Activated naive CD8-positive, alpha-beta T cell treated with anti-CD3 and anti-CD28 coated beads, Interleukin-2, amount 50 U/mL, for 24 hours (primary cell): ENCODE measurements at places on chromosomes 16 and 17.

DNA sequence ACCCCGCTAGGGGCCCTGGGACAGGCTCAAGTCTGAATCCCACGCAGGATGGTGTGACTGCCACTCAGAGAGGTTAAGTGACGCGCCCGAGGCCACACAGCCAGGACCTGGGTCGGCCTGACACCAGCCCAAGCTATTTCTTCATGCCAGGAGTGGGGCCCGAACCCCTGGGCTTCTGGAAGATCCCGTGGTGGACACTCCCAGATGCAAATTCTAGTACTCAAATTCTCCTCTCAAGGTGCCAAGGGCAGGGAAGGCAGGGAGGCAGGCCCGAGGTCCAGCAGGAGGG is 5.2 kb downstream of the IL17C start:
- DNase-seq, result no peak

DNA sequence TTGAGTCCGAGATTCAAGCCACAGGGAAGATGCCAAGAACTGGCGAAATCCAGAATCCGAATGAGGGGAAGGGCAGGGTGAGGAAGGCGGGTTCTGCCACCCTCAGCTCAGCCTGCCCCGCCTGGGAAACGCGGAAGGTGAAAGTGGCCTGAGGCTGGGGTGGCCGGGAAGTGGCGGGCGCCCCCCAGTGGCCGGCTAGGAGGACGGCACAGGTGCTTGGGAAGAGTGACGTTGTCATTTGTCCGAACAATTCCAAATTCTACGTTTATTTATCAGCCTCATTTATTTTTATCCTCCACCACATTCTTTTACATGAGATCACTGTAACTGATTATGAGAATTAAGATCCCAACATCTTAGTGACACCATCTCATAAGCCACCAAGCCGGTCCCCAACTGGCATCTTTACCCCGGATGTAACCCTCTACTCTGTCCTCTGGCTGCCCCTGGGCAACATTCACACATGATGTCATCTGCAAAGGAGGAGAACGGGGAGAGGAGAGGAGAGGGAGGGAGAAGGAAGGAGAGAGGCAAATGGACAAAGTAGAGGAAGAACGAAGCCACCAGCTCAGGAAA is 21.3 kb downstream of the SRCIN1 start:
- peak; percentile 76 for DNase-seq

GRCh38 chr16:11417487-11417886 is 72.2 kb downstream of the RMI2 start:
- no peak for DNase-seq

DNA sequence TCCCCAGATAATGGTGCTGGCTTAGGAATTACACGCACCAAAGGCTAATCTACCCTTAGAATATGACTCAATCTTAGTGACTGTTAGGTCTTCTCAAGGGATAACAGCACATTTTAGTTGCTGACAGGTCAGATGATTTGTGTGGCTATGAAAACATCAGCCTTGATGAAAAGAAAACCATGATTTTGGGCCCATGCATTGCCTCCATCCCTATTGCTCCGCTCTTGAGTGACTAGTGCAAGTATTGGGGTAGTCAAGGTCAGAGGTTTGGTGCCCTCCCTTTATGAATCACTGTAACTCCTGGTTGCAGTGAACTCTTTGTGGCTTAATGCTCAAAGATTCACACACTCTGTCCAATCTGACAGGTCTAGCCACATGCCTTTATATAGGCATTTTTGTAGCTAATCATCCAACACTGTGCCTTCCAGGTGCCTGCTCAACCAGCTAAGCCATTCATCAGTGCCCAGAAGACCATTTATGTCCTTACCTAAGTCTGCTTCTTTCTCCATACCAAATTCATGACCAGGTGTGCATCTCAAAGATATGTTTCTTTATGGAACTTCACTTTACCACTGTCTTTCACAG is 251.6 kb downstream of the KCNJ2 start:
- no peak for DNase-seq

- DNase-seq, result no peak
These were observed 22.3 kb upstream of the N4BP1 start for GRCh38 chr16:48632137-48632774.

- no peak for DNase-seq
These were observed 19.8 kb downstream of the FAM234A start for GRCh38 chr16:254461-254860.

DNA sequence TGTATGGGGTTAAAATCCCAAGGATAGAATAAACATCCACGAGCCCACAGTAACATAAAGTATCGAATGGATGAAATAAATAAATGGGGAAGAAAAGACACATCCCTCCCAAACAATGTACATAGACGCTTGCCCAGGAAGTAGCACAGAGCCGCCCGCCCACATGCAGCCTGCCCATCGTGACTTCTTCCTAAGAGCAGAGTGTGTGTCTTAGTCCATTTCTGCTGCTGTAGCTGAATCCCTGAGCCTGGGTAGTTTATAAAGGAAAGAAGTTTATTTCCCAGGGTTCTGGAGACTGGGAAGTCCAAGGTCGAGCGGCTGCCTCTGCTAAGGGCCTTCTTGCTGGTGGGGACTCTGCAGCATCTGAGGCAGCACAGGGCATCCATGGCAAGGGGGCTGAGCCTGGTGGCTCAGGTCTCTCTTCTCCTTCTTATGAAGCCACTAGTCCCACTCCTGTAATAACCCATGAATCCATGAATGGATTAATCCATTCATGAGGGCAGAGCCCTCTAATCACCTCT is 39.4 kb upstream of the ZNF469 start:
- no peak for DNase-seq

- DNase-seq, result no peak
These were observed 10.6 kb downstream of the SLC16A3 start for GRCh38 chr17:82239401-82239925.

DNA sequence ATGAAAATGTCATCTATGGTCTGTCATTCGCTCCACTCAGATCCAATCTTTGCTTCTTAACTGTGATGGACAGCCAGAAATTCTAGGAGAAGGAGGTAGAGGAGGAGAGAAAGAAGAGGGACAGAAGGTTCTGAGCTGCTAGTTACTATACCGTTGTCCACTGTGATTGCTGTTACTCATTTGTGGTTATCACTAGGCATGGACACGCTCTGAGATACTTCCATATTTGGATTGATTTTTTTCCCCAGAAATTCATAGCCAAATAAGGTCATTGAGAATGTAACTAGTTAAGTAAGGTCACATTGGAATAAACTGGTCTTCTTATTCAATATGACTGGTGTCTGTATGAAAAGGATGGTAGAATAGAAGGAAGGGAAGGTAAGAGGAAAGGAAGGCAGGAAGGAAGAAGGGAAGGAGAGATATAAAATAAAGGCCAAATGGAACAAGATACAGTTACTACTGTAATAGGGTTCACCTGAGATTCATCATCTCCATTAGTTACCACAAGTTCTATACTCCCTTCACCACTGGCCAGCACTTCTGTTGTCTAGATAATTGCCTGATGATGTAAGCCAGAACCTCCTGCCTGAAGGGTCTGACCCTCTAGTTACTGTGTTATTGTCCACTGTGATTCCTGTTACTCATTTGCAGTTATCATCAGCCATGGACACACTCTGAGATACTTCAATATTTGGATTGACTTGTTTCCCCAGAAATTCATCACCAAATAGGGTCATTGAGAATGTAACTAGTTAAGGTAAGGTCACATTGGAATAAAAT is 2.9 kb downstream of the KRTAP9-7 start:
- DNase-seq, result no peak

- no peak for DNase-seq
These were observed 8.0 kb upstream of the SLC12A3 start for GRCh38 chr16:56856876-56857447.

DNA sequence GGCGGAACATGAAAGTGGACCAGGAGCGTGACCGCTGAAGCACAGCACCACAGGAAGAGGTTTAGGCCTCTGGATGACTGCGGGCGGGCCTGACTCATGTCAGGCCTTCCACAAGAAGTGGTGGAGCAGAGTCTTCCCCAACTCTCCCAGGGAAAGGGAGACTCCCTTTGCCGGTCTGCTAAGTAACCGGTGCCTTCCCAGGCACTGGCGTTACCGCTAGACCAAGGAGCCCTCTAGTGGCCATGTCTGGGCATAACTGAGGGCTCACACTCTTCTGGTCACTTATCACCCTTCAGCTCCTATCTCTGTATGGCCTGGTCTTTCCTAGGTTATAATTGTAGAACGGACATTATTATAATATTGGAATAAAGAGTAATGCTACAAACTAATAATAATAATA is 1931.9 kb downstream of the TP53TG3F start:
- DNase-seq, result peak; percentile 27

GRCh38 chr17:50337956-50338355 is 8.0 kb upstream of the XYLT2 start:
- no peak for DNase-seq

DNA sequence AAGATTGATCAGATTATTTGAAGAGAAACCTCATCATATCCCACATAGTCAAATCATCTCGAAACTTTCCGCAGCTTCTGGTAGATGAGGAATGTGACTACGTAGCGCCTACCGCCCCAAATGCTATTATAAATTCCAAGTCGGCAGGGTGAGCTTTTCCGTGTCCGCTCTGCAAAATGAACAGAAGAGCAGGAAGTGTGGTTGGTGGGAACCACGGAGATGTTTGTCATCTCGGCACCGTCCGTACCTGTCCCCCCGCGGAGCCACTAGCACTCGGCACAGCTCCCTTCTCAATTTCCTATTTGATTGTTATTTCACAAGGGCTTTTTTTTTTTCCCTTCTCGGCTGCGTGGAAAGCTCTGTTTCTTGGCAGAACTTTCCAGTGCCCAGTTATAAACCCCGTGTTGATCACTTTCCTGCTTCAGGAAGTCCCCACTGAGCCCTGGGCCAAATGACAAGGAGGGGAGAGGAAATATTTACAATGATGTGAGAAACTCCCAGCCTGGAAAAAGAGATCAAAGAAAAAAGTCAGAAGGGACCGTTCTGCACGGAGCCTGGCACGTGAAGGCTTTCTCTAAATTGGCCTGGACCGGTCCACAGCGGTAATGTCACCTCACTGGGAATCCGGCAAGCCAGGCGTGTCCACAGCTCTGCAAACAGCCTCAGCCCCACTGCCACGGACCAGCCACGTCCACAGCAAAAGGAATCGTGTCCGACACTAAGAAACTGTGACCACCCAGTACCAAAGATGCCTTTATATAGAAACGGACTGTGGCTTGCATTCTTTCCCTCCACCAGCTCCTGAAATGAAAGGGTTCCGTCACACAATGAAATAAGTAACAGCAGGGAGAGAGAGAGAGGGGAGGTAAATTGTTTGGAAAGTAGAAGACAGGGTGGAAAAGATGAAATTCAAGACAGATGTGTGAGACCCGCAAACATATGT is 65.0 kb downstream of the MRM3 start:
- DNase-seq, result peak; percentile 4

DNA sequence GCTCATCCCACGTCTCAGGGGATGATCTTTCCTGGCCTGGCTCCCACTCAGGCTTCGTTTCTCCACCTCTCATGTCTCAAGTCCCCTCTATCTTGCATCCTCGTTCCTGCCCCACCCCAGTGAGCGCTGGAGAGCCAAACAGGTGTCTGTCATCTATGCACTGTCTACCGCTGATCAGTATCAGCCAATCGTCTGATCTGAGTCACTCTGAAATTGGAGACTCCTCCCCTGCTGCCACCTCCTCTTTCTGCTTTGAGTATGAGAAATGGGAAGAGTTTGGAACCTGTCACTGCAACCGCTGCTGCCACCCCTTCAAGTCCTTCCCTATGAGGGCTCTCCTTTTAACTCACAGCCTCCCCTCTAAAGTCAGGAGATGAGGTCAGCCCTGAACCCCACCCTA is 28.0 kb downstream of the FZD2 start:
- DNase-seq, result no peak

DNA sequence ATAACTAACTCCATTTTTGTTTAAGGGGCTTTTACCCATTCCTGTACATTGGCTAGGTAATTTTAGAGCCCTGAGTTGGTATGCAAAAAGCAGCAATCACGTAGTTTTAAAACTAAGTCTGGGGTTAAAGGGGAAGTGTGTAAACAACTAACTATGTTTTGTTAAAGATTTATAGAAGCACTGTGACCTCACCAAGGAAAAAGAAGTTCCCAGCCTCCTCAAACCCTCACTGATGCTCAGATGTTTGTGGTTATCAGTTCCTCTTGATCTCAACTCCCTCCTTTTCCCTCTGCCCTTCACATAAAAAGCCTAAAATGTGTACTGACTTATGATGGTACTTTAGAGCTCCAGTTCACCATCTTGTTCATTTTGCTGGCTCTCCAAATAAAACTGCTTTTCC is 119.9 kb upstream of the IRX6 start:
- DNase-seq, result no peak

- peak; percentile 62 for DNase-seq
These were observed 6.4 kb upstream of the GGT6 start for GRCh38 chr17:4566785-4567184.

DNA sequence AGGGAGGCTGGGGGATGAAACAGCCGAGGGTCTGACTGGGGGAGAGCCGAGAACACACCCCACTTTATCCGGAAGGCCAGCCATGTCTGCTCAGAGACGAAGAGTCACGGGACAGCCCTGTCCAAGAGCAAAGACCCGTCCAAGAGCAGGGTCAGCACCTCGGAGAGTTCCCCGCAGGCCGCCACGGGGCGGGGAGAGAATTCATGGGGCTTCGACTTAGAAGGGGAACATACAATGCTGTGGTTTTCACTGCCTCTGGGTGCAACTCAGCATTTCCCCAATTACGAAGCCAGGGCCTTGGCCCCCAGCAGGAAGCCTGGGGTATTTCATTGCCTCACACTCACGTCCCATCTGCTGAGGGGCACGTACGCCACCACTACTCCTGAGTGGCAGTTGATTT is 59.3 kb downstream of the JPH3 start:
- peak; percentile 54 for DNase-seq

- peak; percentile 90 for DNase-seq
These were observed 1.7 kb downstream of the SPHK1 start for GRCh38 chr17:76385892-76386786.

DNA sequence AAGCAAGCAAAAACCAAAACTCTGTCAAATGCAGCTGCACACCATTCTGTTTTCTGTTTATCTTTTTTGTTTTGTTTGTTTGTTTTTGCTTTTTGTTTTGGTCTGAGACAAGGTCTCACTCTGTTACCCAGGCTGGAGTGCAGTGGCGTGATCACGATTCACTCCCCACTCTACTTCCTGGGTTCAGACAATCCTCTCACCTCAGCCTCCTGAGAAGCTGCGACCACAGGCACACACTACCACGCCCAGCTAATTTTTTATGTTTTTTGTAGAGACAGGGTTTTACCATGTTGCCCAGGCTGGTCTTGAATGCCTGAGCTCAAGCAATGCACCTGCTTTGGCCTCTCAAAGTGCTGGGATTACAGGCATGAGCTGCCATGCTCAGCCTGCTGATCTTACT is 19.3 kb upstream of the SLFN13 start:
- no peak for DNase-seq

DNA sequence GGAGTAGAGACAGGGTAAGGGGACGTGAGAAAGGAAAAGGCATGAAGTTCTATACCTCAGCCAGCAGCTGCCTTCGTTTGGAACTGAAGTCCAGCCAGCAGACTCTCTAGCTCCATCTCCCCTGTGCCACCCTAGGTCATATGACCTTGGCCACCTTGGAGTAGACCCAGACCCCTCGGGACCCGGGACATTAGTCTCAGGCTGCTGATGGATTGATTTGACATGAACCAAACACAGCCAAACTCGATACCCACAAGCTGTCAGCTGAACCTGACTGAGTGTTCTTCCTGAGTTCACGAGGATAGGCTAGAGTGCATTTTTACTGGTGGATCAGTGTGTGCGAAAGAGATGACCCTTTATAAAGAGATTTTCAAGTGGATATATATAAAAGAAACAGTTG is 68.5 kb downstream of the YPEL2 start:
- no peak for DNase-seq

GRCh38 chr16:8721336-8722024 is 47.1 kb downstream of the ABAT start:
- DNase-seq, result no peak
